ENCODE measurements at places on chromosomes 7 and 10. TPM values are rescaled to one million over a fixed set of nuclear protein-coding genes. Genes with fewer than 3 reads are reported as not detected.

GRCh38 chr10:14040787-14041631, 289.7 kb downstream of the FRMD4A start:
- DNase-seq = no peak

- DNase-seq = no peak
These were observed 212.6 kb upstream of the FRMD4A start for GRCh38 chr10:14543046-14543903.

GRCh38 chr7:22601408-22601807, 101.4 kb upstream of the STEAP1B start:
- DNase-seq = no peak

- DNase-seq = no peak
These were observed 131.1 kb downstream of the CAMK1D start for GRCh38 chr10:12480440-12480839.

The LEP gene
- total RNA-seq = not detected

The MKX gene
- total RNA-seq = 3.3 TPM

The PDE1C gene
- 0.88 TPM for total RNA-seq

Measured in esophagus squamous epithelium (tissue), 5 donors.